Stimulated activated naive B cell treated with anti-CD40 and anti-IgM and Interleukin-4, amounts not matched to agents 10 μg/mL and 1 μg/mL and 100 μg/mL, for 72 hours (primary cell): ENCODE measurements at places on chromosomes 11 and 22.

- DNase-seq: peak; percentile 28
These were observed 77.2 kb downstream of the SIK3 start for GRCh38 chr11:117020869-117021564.

DNA sequence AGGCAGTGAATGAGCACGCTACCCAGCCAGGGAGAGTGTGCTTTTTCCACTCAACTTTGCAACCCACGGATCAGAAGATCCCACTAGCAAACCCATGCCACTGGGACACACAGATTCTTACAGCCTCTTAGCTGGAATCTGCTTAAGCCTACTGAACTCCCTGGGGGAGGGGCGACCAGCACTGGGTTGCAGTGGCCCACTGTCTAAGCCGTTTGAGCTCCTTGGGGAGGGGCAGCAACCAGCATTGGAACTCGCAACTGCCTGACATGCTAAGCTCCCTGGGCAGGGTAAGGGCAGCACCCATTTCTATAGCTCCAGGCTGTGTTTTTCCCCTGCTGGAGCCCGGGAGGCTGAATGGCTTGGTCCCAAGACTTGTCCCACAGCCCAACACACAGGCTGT lies 99.6 kb downstream of the FAM168A start:
- no peak for DNase-seq

DNA sequence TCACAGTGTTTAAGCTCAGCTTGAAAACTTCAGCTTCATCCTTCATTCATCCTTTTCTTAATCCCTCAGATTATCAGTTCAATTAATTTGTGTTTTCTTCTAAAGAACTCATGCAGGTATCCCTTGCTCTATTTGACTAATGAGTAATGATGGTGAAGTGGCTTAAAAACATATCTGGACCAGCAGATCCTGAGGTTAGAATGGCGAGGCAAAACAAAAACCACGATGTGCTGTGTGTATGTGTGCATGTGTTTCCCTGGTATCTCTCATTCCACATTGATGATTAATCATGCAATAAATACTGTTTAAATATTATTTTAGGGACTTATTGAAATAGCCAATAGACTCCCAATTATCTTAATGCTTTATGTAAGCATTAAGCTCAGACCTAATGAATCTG lies 437.0 kb downstream of the DYNC2H1 start:
- DNase-seq: no peak

- DNase-seq: no peak
These were observed 144.8 kb downstream of the WNT7B start for GRCh38 chr22:45832180-45832579.
